Mesothelial cell of epicardium (in vitro differentiated cells): ENCODE measurements at places on chromosomes 16 and 17. TPM values are rescaled to one million over a fixed set of nuclear protein-coding genes. Genes with fewer than 3 reads are reported as not detected.

The RAB26 gene
- 1.1 to 1.5 TPM (median 1.3 TPM) in 3 replicates for total RNA-seq

DNA sequence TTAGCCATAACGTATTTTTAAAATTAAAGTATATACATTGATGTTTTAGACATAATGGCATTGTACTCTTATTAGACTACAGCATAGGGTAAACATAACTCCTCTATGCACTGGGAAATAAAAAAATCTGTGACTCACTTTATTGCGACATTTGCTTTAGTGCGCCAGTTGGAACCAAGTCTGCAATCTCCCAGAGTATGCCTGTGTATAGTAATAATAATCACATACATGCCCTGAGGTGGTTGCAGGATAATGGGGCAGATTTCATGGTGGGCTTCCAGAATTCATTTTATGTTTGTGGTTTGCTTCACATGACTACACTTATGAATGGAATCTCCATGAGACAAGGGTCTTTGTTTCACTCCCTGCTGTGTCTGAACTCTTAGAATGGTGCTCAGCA, 66.9 kb upstream of the N4BP1 start:
- DNase-seq = no peak

GRCh38 chr16:27427538-27427937, 25.6 kb downstream of the IL21R start:
- DNase-seq = no peak

DNA sequence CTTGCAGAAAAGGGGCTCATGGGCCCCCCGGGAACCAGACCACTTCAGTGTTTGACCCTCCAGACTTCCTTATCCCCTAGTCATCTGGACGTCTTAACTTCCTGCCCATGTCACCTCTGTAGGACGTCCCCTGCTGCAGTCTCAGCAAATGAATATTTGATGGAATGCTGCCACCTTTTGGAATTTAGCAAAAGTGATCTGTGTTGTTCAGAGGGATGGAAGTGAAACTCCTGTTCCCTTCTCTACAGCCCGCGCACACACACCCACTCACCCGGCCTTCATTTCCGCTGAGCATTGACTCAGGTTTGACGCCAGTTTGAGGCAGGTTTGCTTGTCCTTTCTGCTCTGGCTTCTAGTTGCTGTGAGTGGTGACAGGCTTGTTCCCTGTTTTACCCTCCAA, 507.2 kb upstream of the EEF2KMT start:
- DNase-seq = no peak

DNA sequence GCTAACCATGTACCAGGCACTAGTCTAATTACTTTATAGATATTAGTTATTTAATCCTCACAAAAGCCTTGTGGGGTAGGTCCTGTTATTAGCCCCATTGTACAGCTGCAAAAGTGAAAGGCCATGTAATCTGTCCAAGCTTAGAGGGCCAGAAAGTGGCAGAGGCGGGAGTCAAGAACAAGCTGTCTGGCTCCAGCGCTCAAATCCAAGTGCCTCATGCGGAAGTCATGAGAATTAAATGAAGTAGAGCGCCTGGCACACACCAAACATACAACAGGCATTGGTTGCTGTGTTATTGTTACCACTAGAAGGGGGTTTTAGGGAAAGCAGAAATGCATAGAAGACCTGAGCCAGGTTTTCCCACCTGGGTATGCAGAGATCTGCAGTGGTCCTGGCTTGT, 1.2 kb downstream of the AQP8 start:
- DNase-seq = no peak

DNA sequence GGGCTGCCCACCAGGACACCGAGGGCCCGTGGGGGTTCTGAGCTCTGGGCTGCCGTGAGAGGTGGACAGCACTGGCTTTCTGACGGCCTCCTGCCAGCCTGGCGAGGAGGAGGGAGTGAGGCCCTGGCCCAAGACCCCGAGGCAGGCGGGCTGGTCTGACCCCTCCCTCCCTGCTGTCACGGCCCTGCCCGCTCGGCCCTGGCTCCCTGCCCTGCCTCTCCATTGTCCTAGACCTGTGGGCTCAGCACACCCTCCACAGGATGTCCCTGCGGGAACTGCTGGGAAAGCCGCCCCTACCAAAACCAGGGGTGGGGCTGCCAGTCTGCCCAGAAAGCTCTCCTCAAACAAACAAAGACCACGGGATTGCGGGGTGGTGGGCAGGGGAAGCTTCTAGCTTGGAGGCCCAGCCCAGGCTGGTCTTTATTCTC, 20.7 kb downstream of the SPNS2 start:
- DNase-seq = no peak

The BAHCC1 gene
- 34.9 to 36.4 TPM (median 35.1 TPM) in 3 replicates for total RNA-seq

DNA sequence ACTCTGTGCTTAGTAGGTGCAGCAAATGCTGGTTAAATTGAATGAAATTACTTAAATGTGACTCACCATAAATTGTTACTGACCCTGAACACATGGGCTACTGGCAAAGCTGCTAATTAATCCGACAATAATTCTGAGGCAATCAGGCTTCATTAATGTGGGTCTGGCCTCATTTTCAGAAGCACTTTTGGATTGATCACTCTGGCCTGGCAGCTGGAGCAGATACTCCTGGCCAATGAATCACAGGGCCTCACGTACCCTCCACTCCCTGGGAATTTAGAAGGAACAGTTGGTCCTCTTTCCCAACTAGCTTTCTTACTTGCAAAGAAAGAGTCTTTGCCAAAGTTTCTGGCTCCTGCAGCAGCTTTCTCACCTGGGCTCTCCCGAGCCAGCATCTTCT, 162.0 kb upstream of the ZKSCAN2 start:
- no peak for DNase-seq

DNA sequence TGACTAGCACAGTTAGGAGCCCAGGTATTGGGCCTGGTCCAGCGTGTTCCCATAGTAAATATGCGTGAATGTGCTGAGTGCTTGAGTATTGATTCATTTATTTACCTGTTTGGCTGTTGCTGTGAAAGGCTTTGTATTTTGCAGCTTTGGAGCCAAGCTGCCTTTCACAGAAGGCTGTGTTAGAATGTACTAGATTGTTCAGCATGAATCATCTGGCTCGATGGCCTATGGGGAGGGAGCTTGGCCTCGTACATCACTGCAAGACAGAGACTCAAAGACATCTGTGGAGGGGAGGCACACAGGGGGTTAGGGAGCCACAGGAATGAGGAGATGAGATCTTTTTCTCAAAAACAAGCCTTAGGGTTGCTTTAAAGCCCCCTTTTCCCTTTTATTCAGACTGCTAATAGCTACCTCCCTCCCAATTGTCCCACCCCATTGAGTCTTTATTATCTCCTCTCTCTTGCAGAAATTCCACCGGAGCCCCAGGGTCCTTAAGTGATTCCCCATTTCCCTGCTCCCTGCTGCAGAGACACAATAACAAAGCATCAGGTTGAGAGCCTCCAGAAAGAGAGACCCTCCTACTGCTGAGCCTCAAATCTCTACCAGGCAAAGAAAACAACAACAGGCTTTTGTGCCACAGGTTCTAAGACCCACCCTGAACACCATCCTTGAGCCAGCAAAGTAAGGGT, 307.2 kb downstream of the ABCC12 start:
- no peak for DNase-seq

The GRAPL gene
- total RNA-seq = 1.5 to 2.7 TPM (median 2.1 TPM) in 3 replicates

The DUXB gene
- not detected in 3 replicates for total RNA-seq

The MT4 gene
- not detected in 3 replicates for total RNA-seq

GRCh38 chr17:8272421-8272820, 16.0 kb upstream of the RANGRF start:
- DNase-seq = no peak

The FTO gene
- 94.0 to 103 TPM (median 97.6 TPM) in 3 replicates for total RNA-seq

DNA sequence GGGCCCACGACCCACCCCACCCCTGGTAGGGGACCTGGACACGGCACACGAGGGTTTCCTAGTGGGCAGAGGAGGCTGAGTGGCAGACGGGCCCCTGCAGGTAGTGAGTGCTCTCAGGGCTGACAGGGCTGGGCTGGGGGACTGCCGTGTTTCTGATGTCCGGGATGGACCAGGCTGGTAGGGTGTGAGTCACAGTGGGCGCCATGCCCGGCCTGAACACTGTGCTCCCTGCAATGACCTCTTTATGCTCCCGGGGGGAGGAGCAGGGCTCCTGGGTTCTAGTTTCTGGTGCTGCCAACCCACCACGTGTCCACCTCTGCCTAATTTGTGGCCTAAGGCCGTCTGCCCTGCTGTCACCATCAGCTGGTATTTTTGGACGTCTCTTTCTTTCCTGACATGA, 26.3 kb downstream of the ARHGAP23 start:
- DNase-seq = no peak

DNA sequence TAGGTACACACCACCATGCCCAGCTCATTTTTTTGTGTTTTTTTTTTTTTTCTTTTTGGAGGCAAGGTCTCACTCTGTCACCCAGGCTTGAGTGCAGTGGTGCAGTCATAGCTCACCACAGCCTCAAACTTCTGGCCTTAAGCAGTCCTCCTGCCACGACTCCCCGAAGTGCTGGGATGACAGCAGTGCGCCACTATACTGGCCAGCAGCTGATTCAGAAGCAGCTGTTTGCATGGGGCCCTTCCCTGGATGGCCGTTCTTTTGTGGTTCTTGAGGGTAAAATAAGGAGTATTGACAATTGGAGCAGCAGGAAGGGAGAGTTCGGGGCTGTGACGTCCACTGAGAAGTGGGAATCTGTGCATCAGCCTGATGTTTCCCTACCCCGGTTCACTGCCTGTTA, 41.6 kb downstream of the KIAA0513 start:
- no peak for DNase-seq

The OTOP2 gene
- total RNA-seq = not detected in 3 replicates

DNA sequence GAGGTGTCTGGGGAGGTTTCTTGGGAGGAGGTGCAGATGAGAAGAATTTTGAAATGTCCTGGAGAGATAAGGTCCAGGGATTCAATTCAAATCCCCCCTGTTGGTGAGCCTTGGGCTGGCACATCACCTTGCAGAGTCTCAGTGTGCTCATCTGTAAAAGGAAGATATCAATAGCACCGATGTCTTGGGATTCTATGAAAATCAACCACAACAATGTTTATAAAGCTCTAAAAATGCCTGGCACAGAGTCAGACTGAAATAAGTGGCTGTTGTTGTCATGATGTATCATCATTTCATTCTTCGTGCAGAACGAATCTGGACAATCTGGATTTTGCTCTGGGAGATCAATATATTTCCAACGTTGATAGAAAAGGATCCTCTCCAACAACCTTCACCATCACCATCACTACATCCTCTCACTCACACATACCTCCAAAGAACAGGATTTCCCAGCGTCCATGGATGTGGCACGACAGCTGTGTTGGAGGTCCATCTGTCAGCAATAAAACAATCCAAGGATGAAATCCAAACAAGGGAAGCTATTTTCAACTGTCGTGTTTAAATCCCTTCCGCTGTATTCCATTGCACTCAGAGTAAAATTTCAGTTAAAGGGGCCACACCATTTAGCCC, 393.7 kb upstream of the DYNLRB2 start:
- no peak for DNase-seq
